ENCODE measurements at places on chromosomes 6 and 20.

GRCh38 chr20:38426006-38426897 is 8.9 kb downstream of the SNHG17 start:
- peak; percentile 80 for DNase-seq

DNA sequence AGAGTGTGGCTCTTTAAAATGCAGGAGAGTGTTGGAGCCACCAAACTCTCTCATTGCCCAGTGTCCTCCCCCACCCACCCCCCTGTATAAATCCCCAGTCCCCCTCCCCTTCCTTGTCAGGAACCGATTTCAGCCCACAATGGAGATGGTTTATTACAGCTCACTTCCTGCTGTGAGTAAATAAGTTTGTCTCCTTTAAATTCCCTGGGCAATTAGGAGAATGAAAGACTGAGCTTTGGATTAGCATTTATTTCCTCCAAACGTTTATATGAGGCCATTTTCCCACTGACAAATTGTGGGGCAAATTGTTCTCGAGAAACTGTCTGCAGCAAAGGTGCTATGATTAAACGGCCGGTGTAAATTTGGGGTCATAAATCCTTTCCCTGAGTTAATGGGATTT is 128.8 kb downstream of the DHX35 start:
- no peak for DNase-seq

DNA sequence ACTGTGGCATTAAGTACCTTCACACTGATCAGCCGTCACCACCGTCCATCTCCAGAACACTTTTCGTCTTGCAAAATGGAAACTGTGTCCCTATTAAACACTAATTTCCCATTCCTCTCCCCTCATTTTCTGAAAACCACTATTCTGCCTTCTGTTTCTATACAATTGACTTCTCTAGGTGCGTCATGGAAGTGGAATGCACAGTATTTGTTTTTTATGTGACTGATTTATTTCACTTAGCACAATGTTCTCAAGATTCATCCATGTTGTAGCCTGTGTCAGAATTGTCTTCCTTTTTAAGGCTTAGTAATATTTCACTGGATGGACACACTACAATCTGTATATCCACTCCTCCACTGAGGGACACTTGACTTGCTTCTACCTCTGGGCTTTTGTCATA is 53.8 kb upstream of the PDE10A start:
- DNase-seq, result no peak

GRCh38 chr6:163725008-163725941 is 310.8 kb downstream of the QKI start:
- DNase-seq, result no peak

DNA sequence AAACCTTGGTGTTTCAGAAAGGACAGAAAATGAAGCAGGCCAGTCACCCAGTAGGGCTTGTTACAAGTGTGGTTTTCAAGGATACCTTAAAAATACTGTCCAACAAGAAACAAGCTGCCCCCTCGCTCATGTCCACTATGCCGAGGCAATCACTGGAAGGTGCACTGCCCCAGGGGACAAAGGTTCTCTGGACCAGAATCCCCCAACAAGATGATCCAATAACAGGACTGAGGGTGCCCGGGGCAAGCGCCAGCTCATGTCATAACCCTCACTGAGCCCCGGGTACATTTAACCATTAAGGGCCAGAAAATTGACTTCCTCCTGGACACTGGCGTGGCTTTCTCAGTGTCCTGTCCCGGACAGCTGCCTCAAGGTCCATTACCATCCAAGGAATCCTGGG is 6.6 kb upstream of the NT5DC1 start:
- no peak for DNase-seq

DNA sequence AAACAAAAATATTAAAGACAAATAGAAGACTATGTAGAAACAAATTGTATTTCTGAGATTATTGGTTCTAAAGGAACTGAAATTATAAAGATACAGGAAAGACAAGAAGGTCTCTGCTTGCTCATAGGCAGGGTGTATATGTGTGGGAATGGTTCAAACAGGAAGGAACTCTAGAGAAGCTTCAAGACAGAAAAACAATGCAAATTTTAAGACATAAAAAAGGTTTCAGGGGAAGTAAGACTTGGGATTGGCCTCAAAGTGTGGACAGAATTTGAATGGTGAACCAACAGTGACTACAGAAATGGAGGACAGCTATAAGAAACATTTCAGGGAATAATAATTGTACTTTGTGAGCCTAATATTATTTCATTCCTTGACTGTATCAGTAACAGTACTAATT is 50.3 kb downstream of the OR2B2 start:
- DNase-seq, result peak; percentile 26

GRCh38 chr6:150981669-150982068 is 116.2 kb downstream of the MTHFD1L start:
- no peak for DNase-seq

GRCh38 chr6:149451376-149452036 is 33.3 kb downstream of the ZC3H12D start:
- no peak for DNase-seq

GRCh38 chr6:125248136-125248535 is 53.6 kb downstream of the HDDC2 start:
- no peak for DNase-seq

DNA sequence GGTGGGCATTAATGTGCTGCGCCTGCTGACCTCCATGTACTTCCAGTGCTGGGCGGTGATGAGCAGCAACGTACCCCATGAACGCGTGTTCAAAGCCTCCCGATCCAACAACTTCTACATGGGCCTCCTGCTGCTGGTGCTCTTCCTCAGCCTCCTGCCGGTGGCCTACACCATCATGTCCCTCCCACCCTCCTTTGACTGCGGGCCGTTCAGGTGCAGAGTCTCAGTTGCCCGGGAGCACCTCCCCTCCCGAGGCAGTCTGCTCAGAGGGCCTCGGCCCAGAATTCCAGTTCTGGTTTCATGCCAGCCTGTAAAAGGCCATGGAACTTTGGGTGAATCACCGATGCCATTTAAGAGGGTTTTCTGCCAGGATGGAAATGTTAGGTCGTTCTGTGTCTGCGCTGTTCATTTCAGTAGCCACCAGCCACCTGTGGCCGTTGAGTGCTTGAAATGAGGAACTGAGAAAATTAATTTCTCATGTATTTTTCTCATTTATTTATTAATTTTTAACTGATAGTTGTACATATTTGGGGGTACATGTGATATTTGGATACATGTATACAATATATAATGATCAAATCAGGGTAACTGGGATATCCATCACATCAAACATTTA is 35.2 kb upstream of the NOP56 start:
- no peak for DNase-seq

- DNase-seq, result no peak
These were observed 5.0 kb downstream of the SMIM28 start for GRCh38 chr6:138382498-138383265.

GRCh38 chr20:45410887-45411286 is 2.8 kb downstream of the DBNDD2 start:
- no peak for DNase-seq

- DNase-seq, result no peak
These were observed 179.3 kb downstream of the TBXT start for GRCh38 chr6:165988302-165988756.

- DNase-seq, result no peak
These were observed 84.3 kb downstream of the THBS2 start for GRCh38 chr6:169169375-169169774.

- no peak for DNase-seq
These were observed 311.8 kb upstream of the MMS22L start for GRCh38 chr6:97594844-97595243.

- DNase-seq, result no peak
These were observed 11.8 kb downstream of the ENTPD6 start for GRCh38 chr20:25207149-25207959.

DNA sequence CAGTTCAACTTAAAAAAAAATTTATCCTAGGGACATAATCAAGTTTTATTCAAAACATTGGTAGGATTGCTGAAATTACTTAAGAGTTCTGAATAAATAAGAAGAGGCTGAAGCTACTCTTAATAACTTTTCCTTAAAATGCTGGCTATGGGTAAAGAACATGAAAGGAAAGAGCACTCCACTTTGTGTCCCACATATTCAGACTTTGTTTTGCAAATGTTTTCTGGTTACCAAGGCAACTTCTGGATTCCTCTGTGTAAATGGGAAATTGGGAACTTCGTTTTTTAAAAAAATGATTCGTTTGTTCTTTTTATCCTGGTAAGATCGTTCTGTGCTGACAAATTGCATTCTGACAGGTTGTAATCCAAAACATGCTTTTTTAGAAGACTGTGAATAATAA is 115.0 kb downstream of the KIF6 start:
- DNase-seq, result no peak

DNA sequence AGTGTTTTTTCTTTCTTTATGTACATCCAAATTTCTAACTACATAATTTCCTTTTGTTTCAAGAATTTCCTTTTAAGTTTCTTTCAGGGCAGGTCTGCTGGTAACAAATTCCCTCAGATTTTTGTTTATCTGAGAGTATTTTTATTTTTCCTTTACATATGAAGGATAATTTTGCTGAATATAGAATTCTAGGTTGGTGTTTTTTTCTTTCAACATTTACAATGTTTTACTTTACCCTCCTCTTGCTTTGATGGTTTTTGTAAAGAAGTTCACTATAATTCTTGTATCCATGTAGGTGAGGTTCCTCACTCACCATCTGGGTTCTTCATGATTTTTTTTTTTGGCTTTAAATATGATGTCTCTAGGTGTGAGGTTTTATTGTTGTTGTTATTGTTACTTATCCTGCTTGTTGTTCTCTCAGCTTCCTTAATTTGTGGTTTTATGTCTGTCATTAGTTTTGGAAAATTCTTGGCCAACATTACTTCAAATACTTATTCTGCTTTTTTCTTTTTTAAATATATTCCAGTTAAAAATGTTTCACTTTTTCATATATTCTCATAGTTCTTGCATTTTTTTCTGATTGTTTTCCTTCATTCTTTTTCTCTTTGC is 580.1 kb upstream of the CITED2 start:
- DNase-seq, result no peak

DNA sequence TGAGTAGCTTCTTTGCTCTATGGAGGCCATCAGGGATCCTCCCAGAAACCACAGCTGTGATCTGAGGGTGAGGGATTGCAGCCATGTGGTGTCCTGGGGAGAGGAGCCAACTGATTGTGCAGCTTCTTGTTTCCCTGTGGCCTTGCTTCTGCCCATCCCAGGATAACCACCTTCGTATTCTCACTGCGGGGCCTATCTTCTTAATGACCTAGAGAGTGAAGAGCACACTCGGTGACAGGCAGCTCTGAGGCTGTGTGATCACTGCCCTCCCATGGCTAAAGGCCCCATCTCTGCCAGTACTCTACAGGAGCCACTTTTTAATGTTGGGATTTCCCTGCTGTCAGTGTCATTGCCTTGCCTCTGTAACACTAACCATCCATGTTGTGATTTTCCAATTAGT is 5.3 kb upstream of the RAET1L start:
- no peak for DNase-seq

DNA sequence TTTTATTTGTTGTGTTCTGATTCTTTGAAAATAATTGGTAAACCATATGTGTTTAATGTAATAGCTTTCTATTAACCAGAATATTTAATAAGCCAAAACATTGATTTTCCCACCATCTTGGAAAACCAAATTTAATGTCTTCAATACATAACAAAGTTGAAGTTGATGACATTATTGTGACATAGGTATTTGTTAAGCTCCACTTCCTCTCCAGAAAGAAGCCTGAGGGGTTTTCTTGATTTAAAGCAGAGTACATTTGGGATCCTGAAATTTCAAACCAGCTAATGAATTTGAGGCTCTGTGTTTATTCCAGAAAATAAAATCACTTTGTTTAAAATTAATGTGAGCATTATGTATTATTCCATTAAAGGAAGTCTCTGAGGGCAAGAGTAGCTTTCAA is 106.3 kb downstream of the PERP start:
- DNase-seq, result peak; percentile 42

DNA sequence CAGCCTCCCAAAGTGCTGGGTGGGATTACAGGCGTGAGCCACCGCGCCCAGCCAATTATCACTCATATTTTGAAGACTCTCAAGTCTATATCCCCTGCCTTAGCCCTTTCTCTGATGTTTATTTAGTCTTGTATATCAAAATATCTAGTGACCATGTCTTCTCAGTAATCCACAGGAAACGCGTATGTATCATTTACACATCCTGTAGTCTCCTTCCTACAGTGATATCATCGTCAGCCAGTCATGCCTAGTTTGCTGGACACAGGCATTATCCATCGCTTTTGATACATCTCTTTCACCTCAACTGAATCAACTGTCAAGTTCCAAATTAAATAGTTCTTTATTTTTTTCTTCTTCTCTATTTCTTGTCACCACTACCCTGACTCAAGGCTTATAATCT is 223.7 kb downstream of the NKAIN2 start:
- DNase-seq, result no peak

DNA sequence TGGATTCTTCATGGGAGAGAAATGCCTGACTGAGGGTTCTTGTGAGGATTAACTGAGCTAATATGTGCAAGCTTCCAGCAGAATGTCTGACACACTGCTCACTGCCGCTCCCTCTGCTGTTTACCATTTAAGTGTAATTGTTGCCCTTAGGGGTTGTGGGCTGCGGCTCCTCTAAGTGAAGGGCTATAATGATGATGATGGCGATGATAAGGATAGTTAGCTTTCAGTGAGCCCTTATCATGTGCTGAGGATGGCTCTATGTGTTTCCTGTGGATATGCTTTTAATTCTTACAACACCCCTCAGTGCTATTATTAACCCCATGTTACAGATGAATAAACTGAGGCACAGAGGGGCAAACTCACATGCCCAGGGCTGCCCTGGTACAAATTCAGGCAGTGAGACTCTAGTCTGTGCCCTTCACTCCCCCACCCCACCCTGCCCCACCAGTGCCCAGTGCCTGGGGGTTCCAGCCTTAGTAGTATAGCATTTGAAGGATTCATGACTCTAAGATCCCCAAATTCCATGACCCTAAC is 33.4 kb downstream of the TGM2 start:
- DNase-seq, result no peak

DNA sequence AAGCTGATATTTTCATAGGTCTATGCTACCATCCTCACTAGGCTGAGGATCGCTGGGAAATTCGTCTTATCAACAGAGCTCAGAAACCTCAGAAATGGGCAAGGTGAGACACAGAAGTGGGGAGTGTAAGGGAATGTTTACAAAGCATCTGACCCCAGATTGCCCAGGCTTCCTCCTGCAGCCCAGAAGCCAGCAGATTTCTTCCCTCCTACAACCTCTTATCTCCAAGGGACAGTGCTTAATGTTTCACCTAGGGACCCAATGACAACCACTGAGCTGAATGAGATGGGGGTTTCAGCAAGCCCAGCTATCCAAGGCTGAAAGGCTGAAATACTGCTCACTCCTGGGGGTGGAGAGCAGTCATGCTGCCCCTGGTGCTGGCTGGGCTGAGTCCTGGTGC is 52.4 kb upstream of the TBC1D7 start:
- DNase-seq, result no peak

- no peak for DNase-seq
These were observed 118.4 kb upstream of the BTBD3 start for GRCh38 chr20:11799281-11799684.

Measured in inflammatory macrophage (primary cell).